ENCODE measurements at places on chromosomes 13 and 19. TPM values are rescaled to one million over a fixed set of nuclear protein-coding genes. Genes with fewer than 3 reads are reported as not detected.

GRCh38 chr19:42553292-42554045 lies 25.2 kb upstream of the CEACAM1 start:
- DNase-seq = peak; percentile 83

The CYP4F8 gene
- total RNA-seq = not detected

- no peak for DNase-seq
Measured at GRCh38 chr13:103213152-103213551, 146.9 kb upstream of the SLC10A2 start.

- DNase-seq = peak; percentile 45
Measured at GRCh38 chr13:110771194-110771593, 57.7 kb downstream of the ING1 start.

The FFAR2 gene
- total RNA-seq = not detected

DNA sequence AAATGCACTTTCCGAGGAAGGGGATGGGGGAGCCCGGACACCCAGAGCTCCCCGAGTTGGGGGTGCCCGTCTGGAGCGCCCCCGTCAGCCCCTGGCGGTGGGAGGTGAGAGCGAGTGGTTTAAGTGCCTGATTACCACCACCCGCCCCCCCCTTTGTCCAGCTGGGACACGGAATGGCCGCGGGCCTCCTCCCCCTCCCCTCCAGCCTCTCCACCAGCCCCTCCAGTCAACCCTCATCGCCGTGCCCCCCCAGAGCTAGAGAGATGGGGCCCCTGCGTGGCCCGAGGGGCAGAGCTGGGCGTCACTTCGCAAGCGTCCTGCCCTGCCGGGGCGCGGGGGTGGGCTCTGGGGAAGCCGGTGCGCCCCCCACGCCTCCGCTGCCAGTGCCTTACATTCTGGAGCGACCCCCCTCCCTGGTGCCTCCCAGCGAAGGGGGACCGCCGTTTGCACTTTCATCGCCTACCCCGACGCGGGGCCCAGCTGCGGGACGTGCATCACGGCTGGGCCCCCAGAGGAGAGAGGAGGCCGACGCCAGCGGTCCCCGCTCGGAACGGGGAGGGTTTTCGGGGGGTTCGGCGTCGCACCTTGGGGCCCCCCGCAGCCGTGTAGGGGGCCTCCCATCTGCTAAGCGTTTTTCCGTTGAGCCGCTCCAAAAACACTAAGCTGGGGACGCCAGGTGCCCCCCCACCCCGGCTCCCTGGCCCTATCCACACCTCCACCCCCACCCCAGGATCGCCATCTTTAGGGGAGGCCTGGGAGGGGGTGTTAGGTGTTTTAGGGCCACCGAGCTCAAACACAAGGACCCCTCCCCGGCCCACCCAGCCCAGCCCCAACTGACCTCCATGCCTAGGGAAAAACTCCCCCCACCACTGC lies 16.4 kb downstream of the SMIM24 start:
- no peak for DNase-seq

- no peak for DNase-seq
Measured at GRCh38 chr13:60931858-60932546, 483.6 kb downstream of the PCDH20 start.

DNA sequence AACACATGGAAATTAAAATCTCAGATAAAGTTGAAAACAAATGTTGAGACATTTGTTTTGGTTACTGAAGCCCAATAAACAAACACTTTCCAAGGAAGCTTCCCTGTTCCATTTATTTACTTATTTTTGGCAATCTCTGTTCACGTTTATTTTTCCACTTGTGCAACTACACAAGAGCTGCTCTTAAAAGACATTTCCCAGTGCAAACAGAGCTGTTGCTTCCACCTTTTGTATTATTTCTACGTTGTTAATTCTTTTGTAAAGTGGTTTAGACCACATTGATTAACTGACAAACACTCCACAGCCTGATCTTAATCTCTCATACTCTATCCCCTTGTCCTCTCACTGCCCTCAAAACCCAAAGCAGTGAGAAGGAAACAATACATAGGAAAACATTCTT lies 757.6 kb downstream of the LIG4 start:
- no peak for DNase-seq

DNA sequence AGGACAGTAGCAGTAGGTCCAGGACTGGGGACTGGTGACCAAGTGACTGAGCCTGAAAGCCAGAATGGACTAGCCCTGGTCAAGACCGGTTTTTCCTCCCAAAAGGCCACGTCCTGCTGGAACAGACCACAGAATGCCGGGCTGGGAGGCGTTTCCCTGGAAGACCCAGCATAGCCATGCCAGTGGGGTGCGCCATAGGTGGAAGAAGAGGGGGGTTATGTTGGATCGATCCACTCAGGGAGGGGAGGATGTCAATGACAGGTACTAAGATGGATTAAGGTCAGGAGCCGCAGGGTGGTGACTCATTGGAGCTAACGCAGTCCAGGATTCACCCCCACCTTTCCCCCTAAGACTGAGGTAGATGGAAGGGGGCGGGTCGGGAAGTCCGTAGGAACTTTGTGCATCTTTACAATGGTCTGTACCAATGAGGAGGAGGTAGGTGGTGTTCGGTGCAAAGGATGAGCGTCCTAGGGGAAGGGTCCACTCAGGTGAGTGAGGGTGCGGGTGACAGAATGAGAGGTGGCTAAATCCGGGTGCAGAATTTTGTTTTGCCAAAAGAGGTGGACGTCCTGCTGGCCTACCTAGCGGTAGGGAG lies 21.0 kb downstream of the VASP start:
- DNase-seq = peak; percentile 32

GRCh38 chr13:100526318-100527000 lies 62.1 kb downstream of the GGACT start:
- no peak for DNase-seq

DNA sequence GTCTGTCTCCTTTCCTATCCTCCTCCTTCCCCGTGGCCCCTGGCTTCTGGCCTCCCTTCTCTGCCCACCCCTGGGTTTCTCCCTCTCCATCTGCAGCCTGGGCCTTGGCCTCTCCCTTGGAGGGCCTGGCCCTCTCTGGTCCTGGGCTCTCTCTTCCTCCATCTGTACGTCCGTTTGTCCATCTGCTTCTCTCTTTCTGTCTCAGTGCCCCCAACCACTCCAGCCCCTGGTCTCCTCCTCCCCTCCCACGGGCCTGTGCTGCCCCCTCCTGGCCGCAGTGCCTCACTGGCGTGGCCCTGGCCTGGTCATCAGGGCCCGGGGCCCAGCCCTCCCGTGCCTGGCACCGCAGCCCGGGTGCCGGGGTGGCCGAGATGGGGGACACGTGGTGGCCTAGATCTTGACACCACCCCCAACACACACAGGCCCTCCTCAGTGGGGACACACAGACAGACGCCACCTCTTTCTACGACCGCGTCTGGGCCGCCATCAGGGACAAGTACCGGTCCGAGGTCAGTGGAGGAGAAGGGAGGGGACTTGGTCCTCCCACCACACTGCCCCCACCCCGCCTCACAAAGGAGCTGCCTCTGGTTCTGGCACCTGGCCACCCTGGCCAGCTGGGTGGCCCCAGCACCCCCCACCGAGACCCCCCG lies 11.3 kb downstream of the PRKCSH start:
- DNase-seq = no peak

The CCDC124 gene
- total RNA-seq = 54.3 TPM

The ZNF773 gene
- 23.1 TPM for total RNA-seq

DNA sequence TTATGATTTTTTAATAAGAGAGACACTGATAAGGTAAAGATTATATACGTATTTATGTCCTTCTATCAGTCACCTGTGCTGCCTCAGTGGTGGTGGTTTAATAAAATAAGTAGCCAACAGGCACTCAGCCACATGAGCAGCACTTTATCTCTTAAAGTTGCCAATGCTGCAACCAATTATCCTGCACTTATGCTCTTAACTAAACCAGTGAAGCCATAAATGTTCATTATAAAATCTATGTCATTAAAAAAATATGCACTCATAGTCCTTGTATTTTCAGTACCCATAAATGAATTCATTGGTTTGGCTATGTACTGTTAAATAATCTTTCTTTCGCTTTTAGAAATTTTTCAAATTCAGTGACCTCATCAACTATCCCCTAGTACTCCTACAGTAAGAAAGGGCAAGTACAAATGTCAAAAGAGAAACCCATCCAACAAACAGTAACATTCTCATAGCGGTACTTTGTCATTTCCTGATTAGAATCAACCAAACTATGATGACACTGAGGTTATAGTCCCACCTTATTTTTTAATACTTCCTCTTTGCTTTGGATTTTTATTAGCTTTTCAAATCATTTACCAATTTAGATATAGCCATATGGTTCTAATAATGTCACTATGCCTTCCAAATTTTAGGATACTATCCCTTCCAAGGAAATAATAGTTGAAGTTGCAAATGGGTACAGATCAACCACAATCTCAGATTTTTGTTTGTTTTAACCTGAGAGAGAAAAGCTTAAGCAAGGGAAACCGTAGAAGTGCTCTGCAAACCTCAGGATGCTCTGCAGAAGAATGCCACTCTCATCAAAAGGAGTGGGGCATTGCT lies 190.9 kb downstream of the KLF12 start:
- no peak for DNase-seq

DNA sequence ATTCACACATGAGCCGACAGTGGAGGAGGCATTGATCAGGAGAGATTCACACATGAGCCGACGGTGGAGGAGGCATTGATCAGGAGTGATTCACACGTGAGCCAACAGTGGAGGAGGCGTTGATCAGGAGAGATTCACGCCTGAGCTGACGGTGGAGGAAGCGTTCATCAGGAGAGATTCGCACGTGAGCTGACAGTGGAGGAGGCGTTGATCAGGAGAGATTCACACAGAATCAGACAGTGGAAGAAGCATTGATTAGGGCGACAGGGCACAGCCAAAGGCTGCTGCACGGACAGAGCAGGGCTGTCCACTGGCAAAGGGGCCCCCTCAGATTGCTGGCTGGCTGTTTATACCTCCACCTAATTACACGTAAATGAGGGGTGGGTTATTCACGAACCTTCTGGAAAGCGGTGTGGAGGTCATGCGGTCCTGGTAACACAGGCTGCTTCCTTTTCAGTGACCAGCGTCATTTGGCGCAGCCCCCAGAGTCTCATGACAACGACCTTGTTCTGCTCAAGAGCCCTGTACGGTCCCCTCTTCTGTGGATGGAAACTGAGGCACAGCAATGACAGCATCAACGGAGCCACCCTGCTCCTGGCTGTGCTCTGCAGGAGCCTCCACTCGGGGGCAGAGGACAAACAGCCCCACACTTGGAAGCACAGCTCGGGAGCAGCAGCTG lies 50.6 kb upstream of the GAS6 start:
- DNase-seq = no peak

The LILRB3 gene
- not detected for total RNA-seq

DNA sequence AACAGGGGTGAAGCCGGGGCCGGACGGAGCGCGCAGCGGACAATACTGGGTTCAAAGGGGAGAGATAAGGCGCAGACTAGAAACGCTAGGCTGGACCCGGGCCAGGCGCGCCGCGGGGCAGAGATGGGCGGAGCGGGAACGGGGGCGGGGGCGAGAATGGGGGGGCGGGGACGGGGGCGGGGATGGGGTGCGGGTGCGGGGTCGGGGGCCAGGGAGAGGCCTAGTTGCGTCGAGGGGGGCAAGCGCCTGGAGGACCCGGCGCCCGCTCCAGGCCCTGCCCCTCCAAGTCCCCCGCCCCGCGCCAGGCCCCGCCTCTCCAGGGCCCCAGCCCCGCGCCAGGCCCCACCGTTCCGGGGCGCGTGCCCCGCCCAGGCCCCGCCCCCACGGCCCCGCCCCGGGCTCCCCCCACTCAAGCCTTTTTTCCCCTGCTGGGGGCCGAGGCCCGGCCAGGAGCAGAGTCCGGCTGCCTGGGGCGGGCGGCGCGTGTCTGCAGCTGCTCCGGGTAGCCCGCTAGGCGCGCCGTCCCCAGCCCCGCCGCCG lies at the start of gene CERS4:
TSS of gene CERS4 (plus strand) at position 449 of the 540 bp plus-strand sequence. CDS start 41,707 bp downstream, outside the sequence.
- no peak for DNase-seq

- no peak for DNase-seq
Measured at GRCh38 chr13:77219401-77219800, 107.5 kb downstream of the MYCBP2 start.

DNA sequence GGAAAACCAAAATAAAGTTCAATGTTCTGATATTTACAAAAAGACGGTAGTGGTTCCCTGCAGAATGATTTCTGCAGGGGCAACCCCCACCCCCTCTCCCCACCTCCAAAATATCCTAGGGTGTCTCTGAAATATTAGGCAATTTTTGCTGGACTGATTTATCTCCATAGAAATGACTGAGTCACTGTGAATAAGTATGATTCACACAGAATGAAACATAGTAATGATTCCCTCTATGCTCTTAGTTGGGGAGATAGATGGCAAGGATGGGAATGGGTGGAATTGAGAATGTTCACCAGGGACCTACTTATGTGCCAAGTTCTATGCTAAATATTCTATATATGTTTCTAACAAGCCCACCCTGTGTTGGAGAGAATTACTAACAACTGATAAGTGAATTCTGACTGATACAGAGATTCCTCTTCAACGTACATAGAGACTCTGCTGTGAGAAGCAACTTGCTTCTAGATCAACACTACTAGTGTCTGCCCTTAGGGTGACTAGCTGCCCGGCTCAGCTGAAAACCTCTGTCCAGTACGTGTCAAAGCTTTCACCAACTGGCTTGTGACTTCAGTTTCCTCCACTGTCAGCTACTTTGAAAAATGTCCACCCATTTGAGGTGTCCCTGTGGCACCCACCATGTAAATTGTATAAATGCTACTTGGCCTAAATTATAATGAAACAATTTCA lies 38.4 kb upstream of the RAP2A start:
- peak; percentile 22 for DNase-seq

The FKBP8 gene
- 199 TPM for total RNA-seq

- no peak for DNase-seq
Measured at GRCh38 chr13:112783135-112783977, 93.5 kb downstream of the ATP11A start.

DNA sequence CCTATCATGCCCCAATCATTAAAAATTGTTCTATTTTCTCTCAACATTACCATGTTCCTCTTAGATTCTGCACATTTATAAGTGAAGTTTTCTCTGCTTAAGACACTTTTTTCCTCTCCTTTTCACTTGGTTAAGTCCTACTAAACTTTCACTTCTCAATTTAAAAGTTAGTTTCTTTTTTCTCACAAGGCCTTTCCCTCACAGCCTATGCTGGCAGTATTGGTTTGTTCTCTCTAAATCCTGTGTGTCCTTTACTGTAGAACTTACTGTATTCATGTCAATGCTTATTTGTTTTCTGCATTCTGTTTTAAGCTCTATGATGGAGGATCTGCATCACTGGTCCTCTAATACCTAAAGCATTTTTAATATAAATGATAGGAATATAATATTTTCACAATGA lies 2816.6 kb downstream of the PCDH9 start:
- no peak for DNase-seq

The APOC1 gene
- total RNA-seq = 1.8 TPM

The C19orf73 gene
- total RNA-seq = 5.3 TPM

GRCh38 chr13:98476106-98476505 lies 100.8 kb downstream of the STK24 start:
- no peak for DNase-seq

The ZNF358 gene
- total RNA-seq = 50.3 TPM
